EL (cell line): ENCODE measurements at places on chromosomes 7 and 10.

DNA sequence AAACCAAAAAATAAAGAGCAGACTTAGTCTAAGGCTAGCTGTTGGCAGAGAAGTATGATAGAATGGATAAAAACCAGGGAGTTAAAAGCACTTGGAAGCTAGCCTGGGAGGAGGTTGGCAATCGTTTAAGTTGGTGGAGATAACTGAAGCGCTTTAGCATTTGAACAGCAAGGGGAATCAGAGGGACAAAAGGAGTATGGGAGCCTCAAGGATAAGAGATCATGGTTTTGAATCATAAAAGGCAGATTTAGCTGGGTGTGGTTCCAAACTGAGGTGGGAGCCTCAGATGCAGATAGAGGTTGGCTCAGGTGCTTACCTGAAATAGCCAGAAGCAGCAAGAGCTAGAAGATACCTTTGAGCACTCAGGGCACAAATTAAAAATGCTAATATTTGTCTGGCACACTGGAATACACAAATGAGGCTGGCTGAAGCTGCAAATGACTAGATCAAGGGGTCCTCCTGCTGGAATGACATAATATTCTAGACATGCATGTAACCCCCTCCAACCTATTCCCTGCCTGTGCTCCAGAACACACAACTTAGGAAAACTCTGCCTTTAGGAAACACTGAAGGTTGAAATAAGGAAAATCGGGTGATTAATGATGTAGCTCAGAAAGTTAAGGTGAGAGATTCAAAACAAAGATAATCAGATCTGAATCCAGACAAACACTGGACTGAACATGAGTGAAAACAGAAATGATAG, 372.3 kb upstream of the LRRN3 start:
- no peak for DNase-seq

GRCh38 chr7:40033826-40034225, 83.8 kb downstream of the CDK13 start:
- no peak for DNase-seq

- DNase-seq: no peak
Observed at GRCh38 chr7:71543396-71543795, 411.5 kb downstream of the GALNT17 start.

DNA sequence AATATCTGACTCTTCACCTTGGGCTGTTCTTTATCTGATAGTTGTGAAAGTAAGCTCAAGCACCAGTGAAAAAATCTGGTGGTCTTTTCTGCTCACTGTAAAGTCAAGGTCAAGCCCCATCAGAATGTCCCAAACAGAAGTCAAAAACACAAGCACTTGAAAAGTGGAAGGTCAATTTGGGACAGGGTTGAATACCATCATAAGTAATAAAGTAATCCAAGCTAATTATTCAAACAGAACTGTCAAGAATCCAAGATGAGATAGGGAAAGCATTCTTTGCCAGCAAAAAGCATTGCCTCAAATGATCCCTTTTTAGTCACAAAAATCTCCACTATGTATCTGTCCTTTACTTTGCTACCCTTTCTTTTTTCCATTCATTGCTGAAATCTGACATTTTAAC, 430.1 kb upstream of the NPVF start:
- no peak for DNase-seq

- DNase-seq: peak; percentile 40
Observed at GRCh38 chr7:151520419-151521261, 945 bp upstream of the RHEB start.

- DNase-seq: peak; percentile 67
Observed at GRCh38 chr10:34187201-34187600, 627.9 kb downstream of the PARD3 start.

DNA sequence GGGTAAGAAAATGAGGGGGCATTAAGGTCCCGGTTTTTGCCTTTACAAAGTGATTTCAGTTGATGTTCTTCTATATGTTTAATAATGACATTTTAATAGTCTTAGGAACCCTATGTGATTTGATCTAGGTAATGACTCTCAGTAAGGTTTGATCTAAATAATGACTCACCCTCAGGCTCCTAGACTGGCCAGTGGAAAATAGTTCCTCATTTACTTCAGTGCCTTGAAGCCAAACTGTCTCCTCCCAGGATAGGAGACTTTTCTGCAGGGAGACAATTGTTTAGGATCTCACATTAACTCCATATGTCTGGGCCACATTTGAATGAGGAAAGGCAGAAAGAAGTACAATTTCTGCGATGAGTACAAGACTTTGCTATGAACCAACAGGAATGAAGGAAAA, 1331.9 kb downstream of the XPNPEP1 start:
- peak; percentile 34 for DNase-seq

DNA sequence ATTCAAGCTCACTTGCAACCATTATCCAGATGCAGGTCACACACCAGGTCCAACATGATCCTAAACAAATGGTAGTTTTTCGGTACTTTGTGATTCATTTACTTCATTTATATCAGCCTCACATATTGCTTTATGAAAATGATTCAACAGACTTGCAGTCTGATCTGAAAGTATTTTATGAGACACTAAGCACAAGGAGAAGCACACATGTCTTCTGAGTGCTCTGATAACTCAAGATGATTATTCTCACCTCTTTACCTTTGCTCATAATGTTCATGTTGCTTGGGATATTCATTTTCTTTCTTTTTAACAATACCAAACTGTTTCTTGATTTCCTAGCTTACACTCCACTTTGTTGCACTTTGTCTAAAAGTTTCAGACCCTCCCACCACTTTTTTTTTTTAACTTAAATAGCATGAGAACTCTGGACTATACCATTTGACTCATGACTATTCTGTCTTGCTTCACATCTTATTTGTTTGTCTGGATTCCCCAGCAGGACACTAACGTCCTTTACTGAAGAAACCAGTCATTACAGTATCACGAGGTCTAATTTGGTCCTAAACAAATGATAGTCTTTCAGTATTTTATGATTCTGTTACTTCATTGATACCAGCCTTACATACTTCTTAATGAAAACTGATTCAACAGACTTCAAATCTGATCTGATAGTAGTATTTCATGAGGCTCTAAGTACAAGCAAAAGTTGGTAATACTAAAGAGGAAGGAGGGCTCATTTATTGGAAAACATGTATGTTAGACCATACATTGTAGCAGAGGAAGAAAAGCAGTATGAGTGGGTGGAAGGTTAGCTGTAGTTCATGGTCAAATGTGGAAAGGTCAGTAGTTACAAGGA, 171.8 kb upstream of the AHR start:
- no peak for DNase-seq

DNA sequence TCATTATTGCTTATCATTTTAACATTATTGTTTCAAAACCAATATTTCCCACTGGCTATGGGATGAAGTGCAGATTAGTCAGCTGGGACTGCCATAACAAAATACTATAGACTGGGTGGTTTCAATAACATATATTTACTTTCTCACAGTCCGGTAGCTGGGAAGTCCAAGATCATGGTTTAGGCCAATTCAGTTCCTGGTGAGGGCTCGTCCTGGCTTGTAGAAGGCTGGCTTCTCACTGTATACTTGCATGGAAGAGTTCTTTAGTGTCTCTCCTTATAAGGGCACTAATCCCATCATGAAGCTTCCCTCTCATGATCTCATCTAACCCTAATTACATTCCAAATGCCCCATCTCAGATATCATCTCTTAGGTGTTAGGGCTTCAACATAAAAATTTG, 101.3 kb downstream of the CHRM2 start:
- no peak for DNase-seq

DNA sequence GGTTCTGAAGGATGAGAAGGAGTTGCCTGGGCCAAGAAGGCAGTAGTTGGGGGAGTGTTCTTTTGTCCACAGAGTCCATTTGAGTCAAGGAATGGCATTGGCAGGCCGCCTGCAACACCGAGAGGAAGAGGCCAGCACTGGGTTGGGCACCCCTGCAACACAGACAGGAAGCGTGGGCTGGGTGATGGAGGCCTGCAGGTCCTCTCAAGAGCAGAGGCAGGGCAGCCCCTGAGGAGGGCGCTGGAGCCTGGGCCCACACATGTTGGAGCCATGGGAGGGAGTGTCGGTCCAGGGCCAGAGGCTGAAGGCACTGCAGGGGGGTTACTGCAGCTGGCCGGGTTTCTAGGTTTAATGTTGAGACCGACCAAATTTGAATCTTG, 137.3 kb downstream of the PTPN20 start:
- DNase-seq: no peak

GRCh38 chr10:69400936-69401335, 15.8 kb downstream of the TACR2 start:
- DNase-seq: no peak

GRCh38 chr10:130817046-130817624, 494.4 kb downstream of the TCERG1L start:
- DNase-seq: no peak

- DNase-seq: peak; percentile 85
Observed at GRCh38 chr7:12647364-12648219, 39.8 kb upstream of the ARL4A start.

DNA sequence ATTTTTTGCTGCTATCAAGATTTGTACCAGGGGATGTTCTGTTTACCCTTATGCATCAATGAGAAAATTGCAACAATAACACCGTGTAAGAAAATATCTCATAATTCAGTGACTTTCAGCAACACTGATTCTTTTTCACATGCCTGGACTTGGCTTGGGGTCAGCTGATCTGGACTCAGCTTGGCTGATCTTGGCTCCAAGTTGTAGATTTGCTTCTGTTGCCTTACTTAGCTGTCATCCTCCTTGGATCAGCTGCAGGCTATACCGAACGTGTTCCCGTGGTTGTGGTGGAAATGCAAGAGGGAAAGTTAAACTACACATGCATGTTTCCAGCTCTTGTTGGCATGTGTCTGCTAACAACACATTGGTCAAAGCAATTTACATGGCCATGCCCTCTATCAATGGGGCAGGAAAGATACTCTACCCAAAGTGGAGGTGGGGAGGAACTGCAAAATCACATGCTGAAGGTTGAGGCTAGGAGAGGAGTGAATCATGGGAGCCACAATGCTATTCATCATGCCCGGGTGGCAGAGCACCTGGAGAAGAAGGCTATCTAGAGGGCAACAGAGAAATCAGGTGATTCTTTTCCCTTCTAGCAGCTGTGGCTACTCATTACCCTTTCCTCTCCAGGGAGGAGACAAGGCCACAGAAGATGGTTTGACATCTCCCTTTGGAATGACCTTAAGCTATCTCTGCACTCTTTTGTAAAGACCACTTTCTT, 1276.3 kb upstream of the AUTS2 start:
- no peak for DNase-seq

GRCh38 chr10:72321248-72322029, 33.3 kb downstream of the DNAJB12 start:
- no peak for DNase-seq

- DNase-seq: no peak
Observed at GRCh38 chr10:103276251-103276895, 565 bp upstream of the INA start.

DNA sequence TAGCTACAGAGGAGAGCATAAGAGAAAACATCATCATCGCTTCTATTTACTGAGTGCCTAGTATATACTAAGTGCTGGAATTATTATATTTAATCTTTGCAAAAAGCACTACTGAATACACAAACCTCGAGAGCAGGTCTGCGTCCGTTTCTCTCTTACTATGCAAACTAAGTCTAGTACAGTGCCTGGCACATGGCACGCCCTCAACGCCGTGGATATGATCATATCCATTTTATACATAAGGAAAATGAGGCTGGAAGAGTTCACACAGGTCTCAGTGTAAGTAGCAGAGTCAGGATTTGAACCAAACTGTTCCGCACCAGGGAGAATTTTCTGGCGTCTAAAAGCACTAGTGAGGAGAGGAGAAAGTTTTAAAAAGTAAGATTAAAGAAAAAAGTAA, 17.6 kb downstream of the MXI1 start:
- no peak for DNase-seq

- DNase-seq: peak; percentile 26
Observed at GRCh38 chr7:108824840-108825580, 255.3 kb downstream of the DNAJB9 start.

GRCh38 chr7:36961693-36962092, 237.4 kb upstream of the AOAH start:
- DNase-seq: no peak

DNA sequence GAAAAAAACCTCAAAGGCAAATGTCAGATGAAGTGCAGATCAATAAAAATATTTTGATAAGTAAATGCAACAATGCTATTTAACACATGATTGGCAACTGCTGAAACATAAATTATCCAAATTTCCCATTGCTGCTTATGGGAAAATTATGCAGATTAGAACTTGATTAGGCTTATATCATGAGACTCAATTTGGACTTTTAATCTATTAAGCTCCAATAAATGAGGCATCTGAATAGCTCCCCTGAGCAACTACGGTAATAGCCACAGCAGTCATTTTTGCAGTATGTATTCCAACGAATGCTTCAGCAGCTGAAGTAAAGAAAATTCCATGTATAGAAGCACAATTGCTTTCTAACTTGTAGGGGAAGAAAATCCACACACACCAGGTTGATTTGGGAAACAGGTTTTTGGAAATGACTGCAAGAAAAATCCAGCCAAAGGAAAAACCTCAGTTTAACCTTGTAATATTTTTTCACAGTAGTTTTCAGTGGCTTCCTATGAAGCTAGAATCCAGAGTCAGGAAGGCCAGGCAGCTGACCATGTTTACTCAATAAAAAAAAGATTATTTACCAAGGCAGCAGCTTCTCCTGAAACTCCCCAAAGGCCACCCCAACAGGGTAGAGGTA, 716.1 kb downstream of the KCNMA1 start:
- DNase-seq: no peak

DNA sequence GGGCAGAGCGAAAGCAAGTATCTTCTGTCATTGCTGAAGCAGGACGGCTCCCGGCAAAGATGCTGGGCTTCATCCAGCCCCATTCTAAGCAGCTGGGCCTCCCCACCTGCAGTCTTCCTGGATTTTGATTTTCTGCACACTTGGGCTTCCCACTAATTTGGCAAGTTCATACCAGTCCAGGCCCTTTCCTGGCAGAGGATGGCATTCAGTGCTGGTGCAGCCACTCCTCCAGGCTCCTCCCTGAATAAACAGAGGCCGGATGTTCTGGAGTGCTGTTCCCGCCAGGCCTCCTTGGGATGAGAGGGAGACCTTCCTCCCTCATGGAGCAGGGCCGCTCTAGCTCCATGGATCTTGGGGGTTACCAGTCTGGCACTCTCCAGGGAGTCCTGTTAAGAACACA, 3.4 kb downstream of the BAG3 start:
- peak; percentile 57 for DNase-seq

DNA sequence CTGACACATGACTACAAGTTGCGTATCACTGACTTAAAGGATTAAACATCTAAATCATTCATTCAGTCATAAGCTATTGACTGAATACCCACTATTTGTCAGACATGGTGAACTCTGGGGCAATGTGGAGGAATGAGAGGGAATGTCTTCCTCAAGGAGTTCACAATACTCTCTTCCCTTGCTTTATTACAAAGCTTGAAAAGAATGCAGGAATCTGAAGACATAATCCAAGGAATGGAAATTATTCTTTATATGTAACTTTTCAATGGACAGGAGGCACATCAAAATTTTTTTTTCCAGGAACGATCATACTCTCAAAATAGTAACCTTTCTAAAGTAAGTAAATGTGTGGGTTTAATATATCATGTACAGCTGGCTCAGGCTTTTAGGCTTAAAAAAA, 111.9 kb downstream of the ATXN7L1 start:
- no peak for DNase-seq

GRCh38 chr7:12771378-12771877, 84.0 kb downstream of the ARL4A start:
- peak; percentile 44 for DNase-seq

- no peak for DNase-seq
Observed at GRCh38 chr7:34011017-34011695, 105.8 kb downstream of the BMPER start.

- DNase-seq: peak; percentile 59
Observed at GRCh38 chr10:117373823-117374505, 1.3 kb downstream of the PDZD8 start.
